ENCODE measurements at places on chromosomes 4 and X. TPM values are rescaled to one million over a fixed set of nuclear protein-coding genes. Genes with fewer than 3 reads are reported as not detected.

GRCh38 chr4:87391576-87392054 lies 627 bp upstream of the HSD17B11 start:
- no peak for DNase-seq

Gene CCDC158
- not detected for total RNA-seq

DNA sequence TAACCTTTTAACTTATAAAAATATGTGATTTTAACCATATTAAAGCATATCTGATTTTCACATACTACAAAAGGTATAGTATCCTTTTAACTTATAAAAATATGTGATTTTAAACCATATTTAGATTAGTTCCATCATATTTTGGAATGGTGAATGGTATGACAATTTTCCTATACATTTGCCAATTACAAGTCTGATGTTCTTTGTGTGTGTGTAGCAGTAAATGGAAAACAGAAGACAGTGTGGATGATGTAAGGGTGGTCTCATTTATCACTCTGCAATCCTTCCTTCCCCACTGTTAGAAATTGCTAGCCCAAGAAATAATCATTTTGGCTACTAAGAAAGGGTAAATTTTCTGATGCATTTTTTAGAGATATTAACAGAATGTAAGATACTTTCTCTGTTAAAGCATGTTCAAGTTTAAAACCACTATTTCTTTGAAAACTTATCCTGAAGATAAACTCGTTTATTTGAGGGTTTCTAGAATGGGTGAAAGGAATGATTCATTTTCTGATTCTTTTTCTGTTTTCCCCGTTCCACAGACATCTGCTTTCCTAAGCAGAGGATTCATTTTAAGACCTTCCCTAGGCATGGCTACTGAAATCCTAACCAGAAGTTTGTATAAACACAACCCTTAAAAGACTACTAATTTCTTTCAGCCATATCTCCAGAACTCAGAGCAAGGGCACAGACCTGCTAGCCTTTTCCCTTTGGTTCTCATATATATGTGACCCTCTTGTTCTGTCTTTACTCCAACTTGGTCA lies 21.0 kb downstream of the NUDT6 start:
- no peak for DNase-seq

DNA sequence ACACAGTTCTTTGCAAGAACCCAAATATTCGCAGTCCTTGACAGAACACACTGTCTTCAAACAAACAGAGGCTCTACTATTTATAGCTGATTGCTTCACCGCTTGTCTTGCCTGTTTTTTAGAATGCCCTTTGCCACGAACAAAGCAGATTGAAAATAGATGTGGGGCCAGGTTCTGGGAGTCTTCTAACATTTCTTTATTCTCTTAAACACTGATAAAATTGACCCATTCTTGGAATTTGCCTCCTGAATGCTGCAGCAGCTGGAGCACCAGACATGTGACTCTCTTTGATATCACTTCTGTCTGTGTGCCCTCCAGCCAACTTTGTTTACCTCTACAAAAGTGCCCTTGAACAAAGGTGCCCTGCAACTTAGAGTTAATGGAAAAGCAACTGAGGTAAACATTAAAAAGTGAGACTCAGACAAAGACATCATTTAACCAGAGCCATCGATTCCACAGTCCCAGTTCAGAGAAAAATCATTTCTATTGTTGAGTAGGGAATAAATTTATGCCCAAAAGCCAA lies 64.2 kb upstream of the SPP1 start:
- DNase-seq: no peak

Gene SLC16A2
- total RNA-seq: 8.1 TPM
